Activated CD4-positive, alpha-beta T cell treated with anti-CD3 and anti-CD28 coated beads for 48 hours (primary cell): ENCODE measurements at places on chromosomes 13 and 19.

DNA sequence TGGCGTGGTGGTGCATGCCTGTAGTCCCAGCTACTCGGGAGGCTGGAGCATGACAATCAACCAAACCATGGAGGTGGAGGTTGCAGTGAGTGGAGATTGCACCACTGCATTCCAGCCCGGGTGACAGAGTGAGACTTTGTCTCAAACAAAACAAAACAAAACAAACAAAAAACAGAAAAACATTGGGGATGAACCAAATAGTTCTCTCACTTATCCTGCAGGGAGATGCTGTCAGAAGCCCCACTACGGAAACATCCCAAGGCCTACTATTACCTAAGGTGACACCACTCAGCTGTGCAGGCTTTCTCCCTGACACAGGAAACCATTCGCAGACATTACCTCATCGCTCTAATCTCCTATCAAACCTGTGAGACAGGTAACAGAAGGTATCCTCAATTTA lies 113.5 kb downstream of the FOXO1 start:
- no peak for DNase-seq

GRCh38 chr13:98809345-98809777 lies 56.9 kb upstream of the SLC15A1 start:
- no peak for DNase-seq

DNA sequence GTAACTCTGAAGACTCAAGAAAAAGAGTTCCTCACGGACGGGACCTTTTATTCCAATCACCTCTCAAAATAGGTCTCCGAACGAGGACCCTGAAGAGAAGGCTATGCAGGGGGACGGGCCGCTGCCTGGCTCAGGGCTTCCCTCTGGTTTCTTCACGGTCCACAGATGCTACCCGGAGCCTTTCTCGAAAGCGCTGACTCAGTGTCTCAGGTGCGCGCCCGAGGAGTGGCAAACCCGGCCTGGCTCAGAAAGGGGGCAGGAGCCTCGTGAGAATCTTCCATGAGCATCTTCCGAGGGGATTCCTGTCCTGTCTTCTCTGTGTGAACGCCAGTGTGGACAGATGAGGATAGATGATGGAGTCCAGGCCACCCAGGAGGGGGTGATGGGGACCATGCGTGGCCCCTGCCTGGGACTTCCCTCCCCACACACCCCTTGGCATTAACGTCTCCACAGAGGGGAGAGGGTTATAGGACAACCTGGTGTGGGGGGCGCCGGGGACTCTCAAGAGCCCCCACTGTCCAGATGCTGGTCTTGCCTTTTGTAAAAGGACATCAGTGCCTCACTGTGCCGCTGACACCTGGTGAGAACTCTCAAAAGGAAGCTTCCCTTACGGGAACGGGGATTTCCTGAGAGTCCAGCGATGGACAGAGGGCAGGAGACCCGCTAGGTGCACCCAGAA lies 16.5 kb downstream of the LSM4 start:
- DNase-seq: no peak

- DNase-seq: peak; percentile 38
Observed at GRCh38 chr19:49684251-49684982, 5.0 kb upstream of the ADM5 start.

DNA sequence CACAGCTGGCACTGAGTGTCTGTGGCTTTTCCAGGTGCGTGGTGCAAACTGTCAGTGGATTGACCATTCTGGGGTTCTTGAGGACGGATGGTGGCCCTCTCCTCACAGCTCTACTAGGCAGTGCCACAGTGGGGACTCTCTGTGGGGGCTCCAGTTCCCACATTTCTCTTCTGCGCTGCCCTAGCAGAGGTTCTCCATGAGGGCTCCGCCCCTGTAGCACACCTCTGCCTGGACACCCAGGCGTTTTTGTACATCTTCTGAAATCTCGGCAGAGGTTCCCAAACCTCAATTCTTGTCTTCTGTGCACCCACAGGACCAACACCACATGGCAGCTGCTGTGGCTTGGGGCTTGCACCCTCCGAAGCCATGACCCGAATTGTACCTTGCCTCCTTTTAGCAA lies 9.2 kb downstream of the ZNF627 start:
- no peak for DNase-seq
